ENCODE measurements at places on chromosomes 13 and 19.

- DNase-seq, result no peak
These were observed 671 bp downstream of the MCOLN1 start for GRCh38 chr19:7522923-7523667.

GRCh38 chr19:18847549-18848463 lies 16.0 kb downstream of the UPF1 start:
- DNase-seq, result peak; percentile 89

DNA sequence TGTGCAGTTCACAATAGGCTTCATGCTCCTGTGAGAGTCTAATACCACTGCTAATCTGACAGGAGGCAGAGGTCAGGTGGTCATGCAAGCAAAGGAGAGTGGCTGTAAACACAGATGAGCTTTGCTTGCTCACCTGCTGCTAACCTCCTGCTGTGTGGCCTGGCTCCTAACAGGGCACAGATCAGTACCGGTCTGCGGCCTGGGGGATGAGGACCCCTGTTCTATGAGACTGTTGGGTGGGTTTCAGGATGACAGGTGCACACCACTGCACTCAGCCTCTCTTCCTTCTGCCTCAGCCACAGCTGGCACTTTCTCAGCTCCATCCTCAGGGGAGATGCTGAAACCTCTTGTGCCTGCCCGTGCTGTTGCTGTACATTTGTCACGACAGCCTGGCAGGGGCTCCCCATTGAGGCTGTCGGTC lies 9.7 kb downstream of the CLEC4G start:
- no peak for DNase-seq

GRCh38 chr19:33946535-33947264 lies 150.0 kb downstream of the KCTD15 start:
- DNase-seq, result no peak

- DNase-seq, result no peak
These were observed 420.4 kb upstream of the GPC6 start for GRCh38 chr13:92806215-92806614.

DNA sequence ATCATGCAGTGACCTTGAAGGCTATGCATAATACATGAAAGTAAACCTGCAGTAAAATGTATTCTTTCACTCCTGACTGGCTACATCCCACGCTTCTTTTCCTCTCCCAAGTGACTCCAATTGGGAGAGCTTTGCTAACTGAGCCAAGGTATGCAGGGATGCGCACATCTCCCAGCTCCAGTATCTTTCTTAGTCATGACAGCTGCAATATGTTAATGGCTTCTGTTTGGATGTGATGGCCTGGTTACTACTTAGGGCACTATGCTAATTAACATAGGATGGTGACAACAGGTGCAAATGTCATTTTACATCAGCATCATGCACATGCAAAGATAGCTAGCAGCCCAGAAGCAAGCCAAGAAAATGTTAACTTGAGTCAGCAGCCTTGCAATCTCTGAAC lies 134.7 kb downstream of the POU4F1 start:
- no peak for DNase-seq

DNA sequence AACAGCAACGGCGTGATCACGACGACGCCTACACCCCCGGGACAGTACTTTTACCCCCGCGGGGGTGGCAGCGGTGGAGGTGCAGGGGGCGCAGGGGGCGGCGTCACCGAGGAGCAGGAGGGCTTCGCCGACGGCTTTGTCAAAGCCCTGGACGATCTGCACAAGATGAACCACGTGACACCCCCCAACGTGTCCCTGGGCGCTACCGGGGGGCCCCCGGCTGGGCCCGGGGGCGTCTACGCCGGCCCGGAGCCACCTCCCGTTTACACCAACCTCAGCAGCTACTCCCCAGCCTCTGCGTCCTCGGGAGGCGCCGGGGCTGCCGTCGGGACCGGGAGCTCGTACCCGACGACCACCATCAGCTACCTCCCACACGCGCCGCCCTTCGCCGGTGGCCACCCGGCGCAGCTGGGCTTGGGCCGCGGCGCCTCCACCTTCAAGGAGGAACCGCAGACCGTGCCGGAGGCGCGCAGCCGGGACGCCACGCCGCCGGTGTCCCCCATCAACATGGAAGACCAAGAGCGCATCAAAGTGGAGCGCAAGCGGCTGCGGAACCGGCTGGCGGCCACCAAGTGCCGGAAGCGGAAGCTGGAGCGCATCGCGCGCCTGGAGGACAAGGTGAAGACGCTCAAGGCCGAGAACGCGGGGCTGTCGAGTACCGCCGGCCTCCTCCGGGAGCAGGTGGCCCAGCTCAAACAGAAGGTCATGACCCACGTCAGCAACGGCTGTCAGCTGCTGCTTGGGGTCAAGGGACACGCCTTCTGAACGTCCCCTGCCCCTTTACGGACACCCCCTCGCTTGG lies 966 bp downstream of the JUNB start:
- DNase-seq, result no peak

DNA sequence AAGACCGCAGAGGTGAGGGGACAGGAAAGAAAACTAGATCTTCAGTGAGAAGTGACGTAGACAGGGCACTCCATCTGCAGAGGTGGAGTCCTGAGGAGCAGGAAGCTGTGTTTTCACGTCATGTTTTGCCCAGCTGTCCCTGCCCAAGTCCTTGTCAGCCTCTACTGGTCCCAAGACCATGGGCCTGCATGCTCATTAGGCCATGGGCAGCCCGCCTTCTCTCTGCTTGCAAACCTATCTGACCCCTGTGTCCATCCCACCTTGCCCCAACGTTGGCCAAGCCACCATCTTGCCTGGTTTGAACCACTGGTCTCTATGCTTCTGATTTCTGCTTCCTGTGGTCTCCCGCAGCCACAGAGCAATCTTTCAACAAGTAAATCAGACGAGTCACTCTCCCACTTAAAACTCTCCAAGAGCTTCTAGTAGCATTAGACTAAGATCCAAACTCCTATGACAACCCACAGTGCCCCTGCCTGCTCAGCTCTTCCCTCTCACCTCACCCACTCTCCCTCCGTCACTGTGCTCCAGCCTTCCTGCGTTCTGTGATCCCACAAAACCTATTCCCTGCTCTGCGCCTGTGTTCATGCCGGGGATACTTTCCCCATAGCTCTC lies 18.6 kb upstream of the CCNE1 start:
- no peak for DNase-seq

- no peak for DNase-seq
These were observed 133.3 kb downstream of the USP12 start for GRCh38 chr13:27038323-27038722.

GRCh38 chr13:74794147-74794546 lies 659.9 kb upstream of the KLF12 start:
- DNase-seq, result no peak

DNA sequence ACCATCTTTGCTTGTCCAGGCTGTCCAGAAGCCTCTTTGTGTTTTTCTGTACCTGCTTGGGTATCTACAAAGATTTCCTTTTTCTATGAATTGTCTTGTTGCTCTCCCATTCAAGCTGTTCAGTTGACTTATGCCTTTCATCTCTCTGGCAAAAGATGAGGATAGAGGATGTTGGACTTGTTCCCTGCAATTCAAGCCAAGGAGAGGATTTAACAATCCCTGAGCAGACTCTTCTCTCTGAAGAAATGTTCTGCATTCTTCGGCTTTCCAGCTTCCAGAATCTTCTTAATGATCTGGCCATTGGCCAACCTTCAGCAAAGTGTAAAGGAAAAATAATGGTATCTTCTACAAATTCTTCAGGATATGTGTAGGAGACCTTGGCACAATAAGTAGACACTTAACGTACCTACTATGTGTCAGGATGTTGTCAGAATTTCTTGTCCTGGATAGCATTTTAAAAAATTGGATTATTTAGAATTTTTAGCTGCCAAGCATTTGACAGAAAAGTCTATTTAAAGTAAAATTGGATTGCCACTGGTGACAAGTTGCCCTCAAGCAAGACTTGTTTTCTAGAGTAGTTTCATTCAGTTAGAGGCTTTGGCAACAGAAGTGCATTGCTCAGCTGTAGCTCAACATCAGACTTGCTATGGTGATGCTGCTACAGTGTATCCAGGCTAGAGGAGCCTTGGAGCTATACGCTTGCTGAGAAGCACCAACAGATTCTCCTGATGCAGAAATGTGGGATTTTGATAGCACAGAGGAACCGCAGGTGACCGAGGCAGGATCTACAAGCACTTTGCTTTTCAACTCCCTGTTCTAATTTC lies 455.7 kb downstream of the SUCLA2 start:
- DNase-seq, result no peak

DNA sequence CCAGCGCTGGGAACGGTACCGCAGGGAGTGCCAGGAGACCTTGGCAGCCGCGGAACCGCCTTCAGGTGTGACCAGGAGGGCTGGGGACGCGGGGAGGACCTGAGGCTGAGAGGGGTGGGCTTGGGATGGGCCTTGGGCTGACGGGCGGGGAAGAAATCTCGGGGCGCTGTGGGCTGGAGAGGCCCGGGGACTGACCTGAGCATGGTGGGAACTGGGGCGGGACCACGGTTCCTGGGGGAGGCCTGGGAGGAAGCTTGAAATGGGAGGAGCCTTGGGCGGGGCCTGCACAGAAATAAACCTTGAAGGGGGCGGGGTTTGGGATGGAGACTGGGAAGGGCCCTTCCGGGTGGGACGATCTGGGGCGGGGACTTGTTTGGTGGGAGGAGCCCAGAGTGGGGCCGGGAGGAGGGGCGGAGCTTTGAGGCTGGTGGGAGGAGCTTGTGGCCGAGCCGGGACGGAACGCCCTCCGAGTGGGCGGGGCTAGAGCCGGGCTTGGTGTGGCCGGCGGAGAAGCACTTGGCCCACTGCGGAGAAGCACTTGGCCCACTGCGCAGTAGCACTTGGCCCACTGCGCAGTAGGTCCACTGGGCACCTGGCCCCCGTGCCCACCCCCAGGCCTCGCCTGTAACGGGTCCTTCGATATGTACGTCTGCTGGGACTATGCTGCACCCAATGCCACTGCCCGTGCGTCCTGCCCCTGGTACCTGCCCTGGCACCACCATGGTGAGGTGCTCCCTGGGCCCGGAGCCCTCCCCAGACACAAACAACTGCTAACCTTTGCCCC lies 2.8 kb downstream of the GIPR start:
- DNase-seq, result peak; percentile 32

DNA sequence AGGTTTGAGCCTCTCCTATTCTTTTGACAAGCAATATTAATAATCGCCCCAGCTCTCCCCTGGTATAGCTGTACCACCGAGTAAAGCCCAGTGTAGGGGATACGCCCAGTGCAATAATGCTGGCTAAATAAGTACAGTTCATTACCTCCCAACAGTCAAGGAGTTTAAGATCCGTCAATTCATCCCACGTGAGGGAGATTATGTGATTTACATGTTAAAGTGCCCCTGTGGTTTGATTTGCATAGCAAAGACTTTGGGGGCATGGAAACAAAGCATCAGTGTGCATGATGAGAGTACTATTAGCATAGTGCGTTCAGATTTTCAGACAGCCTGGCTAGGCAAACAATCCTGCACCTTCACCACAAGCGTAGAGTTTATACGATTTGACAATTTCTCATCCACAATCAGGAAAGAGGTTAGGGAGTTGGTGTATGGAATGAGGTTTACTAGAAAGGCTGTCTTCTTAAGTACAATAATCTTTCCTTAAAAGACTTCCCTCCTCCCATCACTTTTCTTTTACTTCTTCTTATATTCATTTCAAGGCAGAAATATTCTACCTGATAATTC lies 754.0 kb downstream of the DIAPH3 start:
- DNase-seq, result no peak

- DNase-seq, result no peak
These were observed 190.9 kb upstream of the RNF113B start for GRCh38 chr13:98368019-98368418.

- DNase-seq, result no peak
These were observed 14.8 kb upstream of the RCBTB2 start for GRCh38 chr13:48547663-48548092.

DNA sequence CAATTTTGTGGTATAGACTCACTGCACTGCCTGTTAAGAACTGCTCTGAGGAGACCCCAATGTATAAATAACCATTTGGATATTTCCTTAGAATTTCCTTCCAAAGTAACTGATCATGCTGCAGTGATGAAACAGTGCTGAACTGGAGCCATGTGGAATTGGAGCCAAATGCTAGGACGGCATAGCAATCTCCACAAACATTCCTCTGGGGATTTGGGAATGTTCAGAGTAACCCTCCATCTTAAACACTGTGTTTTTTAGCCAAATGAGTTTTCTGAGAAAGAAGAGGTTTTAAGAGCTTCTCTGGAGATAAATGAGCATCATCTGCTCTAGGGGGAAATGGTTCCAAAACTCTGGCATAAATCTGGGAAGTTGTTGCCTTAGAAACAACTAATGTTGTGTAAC lies 98.2 kb downstream of the OLFM4 start:
- no peak for DNase-seq

DNA sequence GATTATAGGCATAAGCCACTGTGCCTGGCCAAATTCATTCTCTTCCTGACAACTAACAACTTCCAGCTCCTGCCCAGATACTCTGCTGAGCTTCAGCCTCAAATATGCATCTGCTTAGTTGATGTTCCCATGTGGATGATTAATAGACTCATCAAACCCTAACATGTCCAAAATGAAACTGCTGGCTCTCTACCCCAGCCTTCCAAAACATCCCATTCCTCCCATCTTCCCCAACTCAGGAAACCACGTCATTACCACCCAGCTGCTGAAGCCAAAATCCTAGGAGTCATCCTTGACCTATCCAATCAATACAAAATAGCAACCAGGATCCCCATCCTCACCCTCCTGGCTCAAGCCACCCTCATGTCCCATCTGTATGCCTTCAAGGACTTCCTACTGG lies 20.9 kb downstream of the POU2F2 start:
- DNase-seq, result no peak

- no peak for DNase-seq
These were observed 108.9 kb upstream of the STARD13 start for GRCh38 chr13:33394294-33394932.

GRCh38 chr13:84865783-84866221 lies 933.4 kb downstream of the SLITRK6 start:
- peak; percentile 16 for DNase-seq

- no peak for DNase-seq
These were observed 2.1 kb downstream of the CALM3 start for GRCh38 chr19:46603195-46603637.

DNA sequence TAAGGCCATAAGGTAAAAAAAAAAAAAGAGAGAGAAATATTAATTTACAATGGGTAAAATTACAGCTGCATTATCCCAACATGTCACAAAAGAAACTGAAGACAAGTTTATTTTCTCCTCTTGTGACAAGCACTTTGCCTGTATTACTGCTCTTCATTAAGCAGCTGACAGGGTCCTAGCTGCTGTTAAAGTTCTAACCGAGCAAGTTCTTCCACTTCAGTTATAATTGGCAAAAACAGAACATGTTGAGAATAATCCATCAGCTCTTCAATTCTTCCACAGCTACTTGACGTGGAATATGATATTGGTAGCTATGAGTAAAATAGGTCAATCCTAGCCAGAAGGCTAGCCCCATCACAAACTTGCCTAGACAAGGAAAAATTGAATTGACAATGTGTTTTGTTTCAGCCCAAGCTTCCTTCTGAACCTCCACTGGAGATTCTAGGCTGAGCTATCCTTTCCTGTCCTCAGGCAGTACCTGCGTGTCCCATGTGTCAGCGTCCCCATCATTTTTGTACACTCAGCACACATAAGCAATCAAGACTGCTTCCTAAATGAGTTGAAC lies 32.2 kb upstream of the DOCK9 start:
- no peak for DNase-seq
